ENCODE measurements at places on chromosomes 11 and 22. TPM values are rescaled to one million over a fixed set of nuclear protein-coding genes. Genes with fewer than 3 reads are reported as not detected.

DNA sequence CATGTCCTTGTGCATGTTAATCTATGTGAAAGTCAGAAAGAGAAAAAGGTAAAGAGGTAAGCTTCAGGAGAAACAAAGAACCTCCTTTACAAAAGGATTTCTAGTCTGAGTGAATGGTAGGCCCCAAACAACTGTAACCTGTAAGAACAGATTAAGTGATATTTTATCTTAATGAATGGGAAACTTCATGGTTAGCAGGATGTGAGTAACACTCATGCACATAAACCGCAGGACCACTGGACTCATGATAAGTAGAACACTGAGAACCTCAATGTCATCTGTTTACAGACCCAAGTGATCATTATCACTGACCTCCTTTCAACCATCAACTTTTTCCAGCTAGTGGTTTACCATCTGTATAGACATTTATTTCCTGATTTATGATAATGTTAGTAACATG is 19.9 kb downstream of the OR8G5 start:
- DNase-seq, result no peak

DNA sequence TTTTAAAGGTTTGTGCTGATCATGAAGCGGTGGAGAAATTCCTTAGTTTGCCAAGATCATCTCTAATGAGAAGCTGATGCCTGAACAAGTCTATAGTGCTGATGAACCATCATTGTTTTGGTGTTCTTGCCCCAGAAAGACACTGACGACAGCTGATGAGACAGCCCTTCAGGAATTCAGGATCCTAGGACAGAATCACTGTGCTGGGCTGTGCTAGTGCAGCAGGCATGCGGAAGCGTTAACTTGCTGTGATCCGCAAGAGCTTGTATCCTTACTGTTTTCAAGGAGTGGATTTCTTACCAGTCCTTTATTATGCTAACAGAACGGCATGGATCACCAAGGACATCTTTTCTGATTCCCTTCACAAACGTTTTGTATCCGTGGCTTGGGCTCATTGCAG is 104.1 kb downstream of the TBC1D22A start:
- no peak for DNase-seq

- no peak for DNase-seq
Measured at GRCh38 chr11:93080146-93080759, 110.8 kb downstream of the MTNR1B start.

DNA sequence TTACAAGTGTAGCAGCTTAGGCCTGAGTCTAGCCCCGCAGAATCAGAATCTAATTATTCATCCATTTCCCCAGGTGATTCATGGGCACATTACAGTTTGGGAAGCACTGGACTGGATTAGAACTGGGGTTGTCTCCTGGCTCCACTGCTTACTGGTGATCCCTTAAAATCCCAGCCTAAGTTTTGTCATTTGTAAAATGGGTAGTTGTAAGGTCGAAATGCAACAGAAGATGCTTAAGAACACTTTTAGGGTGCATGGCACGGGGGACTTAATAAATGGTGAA is 1.3 kb downstream of the STX3 start:
- no peak for DNase-seq

DNA sequence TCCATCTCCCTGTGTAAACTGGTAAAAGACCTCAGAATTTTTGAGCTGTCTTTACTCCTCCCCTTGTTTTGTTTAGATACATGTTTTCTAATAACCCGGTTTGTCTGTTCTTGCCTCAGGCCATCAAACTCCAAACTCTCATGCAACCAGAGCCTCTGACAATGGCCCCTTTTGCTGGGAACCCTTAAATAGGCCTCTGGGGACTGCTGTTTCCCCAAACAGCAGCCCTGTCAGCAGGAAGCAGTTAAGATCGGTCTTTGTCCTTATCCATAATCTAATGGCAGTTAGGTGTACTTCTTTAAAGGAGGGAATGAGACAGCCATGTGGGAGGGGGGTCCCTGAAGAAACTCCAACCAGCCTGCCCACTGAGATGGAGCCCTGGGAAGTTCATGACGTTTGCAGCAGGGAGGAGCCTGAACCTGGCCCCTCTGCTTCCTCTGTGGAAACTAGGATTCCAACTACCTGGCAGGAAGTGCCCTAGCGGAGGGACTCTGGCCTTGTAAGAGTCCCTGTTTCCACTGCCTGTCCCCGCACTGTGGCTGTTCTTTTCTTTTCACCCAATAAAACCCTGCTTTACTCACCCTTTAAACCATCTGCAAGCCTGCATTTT is 1354.4 kb downstream of the LRRC4C start:
- no peak for DNase-seq

GRCh38 chr22:30821863-30822215 is 127.2 kb downstream of the OSBP2 start:
- DNase-seq, result no peak

DNA sequence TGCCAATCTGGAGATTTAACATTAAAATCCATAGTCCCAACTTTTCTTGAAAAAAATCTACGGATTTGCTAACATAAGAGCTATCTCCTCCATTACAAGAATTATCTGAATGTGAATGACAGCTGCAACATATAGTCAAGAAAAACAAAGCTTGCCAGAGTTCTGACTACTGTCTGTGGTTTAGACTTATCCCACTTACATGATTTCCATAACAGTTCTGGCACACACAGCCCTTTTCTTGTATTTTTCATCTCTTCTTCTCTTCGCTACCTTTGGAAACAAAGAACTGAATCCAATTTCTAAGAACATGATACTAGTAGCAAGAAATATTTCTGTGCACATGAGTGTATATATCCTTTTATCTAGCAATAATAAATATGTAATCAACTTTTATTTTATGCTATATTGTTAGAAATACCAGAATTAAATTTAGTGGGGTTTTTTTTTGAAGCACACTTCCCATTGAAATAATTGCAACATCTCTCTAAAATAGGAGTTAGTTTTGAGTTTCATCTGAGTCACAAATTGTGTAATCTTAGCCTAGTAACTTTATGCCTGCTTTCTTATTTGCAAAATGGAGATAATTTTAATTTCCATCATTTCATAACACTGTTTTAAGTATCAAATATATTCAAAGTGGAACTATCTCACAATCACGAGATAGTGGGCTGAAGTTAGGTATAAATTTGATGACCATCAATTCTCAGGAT is 1217.6 kb downstream of the JRKL start:
- DNase-seq, result no peak

- no peak for DNase-seq
Measured at GRCh38 chr22:29260031-29260560, 7.7 kb downstream of the RHBDD3 start.

DNA sequence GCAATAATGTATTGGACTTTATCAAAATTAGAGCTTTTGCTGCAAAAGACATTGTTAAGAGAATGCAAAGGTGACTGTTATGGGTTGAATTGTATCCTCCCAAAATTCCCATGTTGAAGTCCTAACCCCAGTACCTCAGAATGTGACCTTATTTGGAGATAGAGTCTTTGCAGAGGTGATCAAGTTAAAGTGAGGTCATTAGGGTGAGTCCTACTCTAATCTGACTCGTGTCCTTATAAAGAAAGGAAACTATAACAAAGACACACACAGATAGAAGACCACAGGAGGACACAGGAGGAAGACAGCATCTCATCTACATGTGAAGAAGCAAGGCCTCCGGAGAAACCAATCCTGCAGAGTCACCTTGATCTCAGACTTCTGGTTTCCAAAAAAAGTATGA is 1011.2 kb downstream of the TBC1D22A start:
- no peak for DNase-seq

GRCh38 chr11:109697140-109697843 is 275.3 kb downstream of the C11orf87 start:
- DNase-seq, result no peak

- no peak for DNase-seq
Measured at GRCh38 chr11:47394322-47395222, 13.8 kb upstream of the SLC39A13 start.

- DNase-seq, result no peak
Measured at GRCh38 chr11:73227571-73228211, 9.6 kb downstream of the P2RY2 start.

GRCh38 chr11:29309992-29310391 is 706.8 kb downstream of the KCNA4 start:
- no peak for DNase-seq

DNA sequence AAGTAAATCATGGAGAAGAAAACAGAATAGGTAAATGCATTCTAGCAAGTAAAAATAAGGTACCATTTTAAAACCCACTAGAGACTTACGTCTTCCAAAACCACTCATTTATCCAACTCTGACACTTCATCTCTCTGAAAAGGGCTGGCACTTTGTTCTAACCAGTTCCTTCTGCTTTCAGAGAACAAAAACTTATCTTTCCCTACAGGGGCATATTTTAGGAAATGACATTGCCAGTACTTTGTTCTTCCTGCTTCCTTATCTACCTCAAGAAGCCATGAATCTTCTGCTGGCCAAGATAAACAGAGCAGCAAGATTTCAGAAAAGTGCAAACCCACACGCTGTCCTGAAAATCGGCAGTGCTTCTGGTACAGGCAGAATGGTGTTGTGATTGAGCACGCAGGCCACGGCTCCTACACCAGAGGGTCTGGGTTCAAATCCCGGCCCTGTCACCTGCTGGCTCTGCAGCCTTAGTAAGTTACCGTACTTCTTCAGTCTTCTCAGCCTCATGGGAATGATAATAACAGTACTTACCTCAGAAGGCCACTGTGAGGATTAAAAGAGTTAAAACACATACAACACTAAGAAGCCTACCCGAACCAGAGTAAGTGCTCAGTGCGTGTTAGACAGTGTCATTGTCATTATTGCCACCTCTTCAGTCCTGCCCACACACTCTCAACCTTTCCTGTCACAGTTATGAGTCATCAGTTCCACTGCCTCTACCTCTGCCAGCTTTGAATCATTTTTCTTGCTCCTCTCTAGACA is 11.0 kb downstream of the MPZL3 start:
- DNase-seq, result no peak

GRCh38 chr22:36237462-36238372 is 1.6 kb downstream of the APOL2 start:
- peak; percentile 41 for DNase-seq

GRCh38 chr11:43984519-43985385 is 42.3 kb downstream of the C11orf96 start:
- no peak for DNase-seq

DNA sequence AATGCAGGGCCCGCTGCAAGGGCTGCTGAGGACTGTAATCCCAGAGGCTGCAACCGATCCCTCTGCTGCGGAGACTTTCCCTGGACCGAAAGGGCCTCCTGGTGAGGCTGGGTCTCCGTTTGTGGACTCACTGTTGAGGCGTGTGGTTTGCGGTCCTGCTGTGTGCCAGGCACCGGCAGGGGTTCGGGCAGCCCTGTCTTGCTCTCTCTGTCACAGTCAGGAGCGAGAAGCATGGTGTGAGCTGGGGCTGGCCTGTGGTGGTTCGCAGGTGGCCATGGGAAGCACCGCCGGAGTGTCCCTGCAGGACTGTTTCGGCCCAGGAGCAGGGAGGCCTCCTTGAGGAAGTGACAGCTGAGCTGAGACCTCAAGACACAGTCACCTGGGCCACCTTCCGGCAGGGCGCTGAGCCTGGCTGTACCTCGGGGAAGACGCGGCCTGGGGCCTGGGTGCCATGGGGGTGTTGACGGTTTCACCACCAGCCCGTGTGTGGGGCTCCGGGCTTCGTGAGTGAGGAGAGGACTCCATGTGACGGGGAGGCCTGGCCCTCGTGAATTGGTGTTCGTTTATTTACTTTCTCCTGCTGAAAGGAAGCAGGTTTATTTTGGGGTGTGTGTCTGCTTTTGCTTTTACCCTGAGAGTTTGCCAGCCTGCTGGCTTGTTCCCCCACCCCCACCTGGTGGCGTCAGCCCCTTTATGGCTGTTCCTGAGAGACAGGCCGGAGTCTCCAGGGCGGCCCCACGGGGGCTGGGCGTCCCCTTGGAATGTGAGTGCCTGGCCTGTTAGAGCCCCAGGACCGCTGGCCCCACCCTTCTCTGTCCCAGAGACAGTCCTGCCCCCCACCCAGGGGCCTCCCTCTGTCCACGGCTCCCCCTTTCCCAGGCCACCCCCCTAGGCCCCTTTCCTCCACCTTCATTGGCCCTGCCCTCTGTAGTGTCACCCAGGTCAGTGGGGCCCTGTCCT is 122.5 kb downstream of the KCNQ1OT1 start:
- no peak for DNase-seq

LRRC74B gene
- total RNA-seq, result not detected

P2RY2 gene
- total RNA-seq, result not detected

SCN4B gene
- 12.2 TPM for total RNA-seq

OR52A1 gene
- not detected for total RNA-seq

HBB gene
- total RNA-seq, result 441 TPM

SERPIND1 gene
- 2.7 TPM for total RNA-seq
